NCI-H1092 treated with DMSO at 0.1 percent for 48 hours (cell line): ENCODE measurements at places on chromosomes 1 and 21.

DNA sequence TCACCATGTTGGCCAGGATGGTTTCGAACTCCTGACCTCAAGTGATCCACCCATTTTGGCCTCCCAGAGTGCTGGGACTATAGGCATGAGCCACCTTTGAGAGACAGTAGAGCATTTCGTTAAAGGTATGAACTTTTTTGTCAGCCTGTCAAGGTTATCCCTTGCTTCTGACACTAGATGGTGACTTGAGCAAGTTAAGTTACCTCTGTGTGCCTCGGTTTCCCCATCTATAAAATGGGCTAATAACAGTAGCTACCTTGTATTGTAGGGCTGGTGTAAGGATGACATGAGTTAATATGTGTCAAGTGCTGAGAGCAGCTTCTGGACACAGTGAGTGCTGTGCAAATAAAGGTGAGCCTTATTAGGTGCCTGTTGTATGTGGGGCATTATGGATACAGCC, 8.8 kb downstream of the TNFRSF8 start:
- no peak for DNase-seq

DNA sequence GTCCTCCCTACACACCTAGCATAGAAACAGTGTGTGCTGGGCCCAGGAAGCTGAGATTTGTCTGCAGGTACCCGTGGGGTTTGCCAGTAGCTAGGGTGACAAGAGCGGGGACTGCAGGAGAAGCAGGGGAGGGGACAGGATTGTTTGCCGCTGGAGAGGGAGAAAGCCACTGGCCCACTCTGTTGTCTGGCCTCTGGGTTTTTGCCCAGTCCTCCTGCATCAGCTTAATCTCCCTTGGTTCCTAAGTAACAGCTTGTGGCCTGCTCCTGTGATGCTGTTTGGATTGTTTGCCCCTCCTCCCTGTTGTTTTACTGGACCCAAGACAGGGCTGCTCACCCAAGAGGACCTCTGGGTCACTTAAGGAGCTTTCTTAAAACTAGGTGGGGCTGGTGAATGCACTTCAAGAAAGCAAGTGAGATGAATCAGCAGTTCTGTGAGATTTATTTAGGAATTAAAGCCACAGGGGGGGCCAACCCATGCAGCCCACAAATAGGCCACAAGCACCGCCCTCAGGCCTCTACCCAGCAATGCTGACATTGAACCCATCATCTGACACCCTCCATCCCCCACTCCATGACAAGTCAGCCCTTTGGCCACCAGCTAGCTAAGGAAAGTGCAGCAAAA, 142.8 kb downstream of the ZZZ3 start:
- DNase-seq, result no peak

DNA sequence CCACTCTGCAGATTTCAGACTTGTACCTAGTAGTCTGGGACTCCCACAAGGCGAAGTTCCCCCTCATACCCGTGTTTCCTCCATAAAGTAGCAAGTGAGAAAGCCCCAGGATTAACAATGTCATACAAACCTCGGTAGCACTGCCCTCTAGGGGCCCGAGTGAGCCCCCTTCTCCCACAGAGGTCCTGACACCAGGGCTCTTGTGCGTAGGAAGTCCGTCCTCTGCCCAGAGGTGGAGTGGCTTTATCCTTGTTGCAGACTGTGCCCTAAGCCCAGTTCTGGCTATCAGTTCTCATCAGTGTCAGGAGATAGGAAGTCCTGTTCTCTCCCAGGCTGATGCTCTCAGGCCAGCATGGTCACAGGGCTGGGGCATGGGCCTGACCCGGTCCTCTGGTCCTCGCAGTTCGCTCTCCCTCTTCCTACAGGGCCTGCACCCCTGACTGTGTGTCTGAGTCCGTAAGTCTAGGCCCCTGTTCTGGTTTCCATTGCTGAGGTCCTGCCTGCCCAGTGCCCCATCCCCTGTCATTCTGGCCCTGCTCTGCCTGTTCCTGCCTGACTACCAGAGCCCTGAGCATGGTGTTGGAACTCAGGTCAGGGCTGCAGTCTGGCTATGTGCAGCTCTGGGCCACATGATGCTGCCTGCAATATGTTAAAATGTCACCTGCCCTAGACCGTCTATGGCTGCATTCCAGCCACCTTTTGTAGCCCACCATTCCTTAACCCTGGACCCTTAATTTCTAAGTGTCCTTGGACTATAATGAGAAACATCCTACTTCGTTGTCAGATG, 285.6 kb downstream of the ASTN1 start:
- no peak for DNase-seq

- DNase-seq, result no peak
Measured at GRCh38 chr1:239879321-239880170, 212.1 kb upstream of the FMN2 start.

DNA sequence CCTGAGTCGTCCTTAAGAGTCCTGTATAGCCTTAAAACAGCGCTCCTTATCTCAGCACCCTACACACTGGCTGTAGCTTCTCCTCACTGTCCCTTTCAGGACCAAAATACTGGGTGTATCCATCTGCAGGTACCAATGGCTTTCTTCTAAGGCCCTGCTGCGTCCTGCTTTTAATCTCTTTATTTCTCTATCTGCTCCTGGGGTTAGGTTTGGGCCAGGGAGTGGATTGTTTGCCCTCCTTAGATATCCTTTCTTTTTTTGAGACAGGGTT, 12.1 kb downstream of the IL6R start:
- DNase-seq, result no peak

DNA sequence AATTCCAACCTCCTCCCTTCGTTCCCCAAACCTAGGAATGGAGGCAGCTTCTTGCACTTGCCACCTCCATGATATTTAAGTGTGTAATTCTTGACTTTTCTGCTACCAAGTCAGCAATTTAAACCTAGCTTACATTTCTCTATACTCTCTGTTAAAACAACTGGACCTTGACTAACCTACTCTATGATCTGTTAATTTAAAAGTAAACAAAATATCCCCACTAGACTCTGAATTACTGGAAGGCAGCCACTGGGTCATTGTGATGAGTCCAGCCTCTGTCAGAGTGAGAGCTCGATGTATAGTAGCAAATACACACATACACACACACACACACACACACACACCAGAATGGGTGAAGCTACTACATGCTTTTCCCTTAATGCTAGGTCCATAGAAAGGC, 40.0 kb upstream of the DHCR24 start:
- DNase-seq, result peak; percentile 17

GRCh38 chr1:44225761-44226160, 12.5 kb downstream of the DMAP1 start:
- DNase-seq, result no peak

GRCh38 chr1:213429642-213430041, 378.6 kb downstream of the RPS6KC1 start:
- DNase-seq, result no peak

DNA sequence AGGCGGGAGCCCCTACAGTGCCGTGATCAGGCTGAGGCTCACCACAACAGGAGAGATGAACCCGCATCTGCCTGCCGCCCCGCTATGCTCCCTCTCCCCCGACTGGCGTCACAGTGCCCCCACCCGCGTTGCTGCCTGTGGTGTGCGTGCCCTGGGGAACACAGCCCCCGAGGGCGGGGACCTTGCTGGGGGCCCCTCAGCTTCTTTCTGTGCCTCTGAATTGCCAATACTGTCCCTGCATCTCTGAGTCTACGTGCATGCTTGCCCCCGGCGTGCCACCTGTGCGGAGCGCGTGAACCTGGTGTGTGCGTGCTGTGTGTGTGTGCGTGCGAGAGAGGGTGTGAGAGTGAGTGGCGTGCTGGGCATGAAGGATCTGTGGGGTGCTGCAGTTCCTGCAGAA, 10.3 kb downstream of the PARS2 start:
- DNase-seq, result no peak
